Renal cortex interstitium (tissue), 15 donors: ENCODE measurements at places on chromosomes 4 and X. TPM values are rescaled to one million over a fixed set of nuclear protein-coding genes. Genes with fewer than 3 reads are reported as not detected.

Gene CSN1S1
- polyA plus RNA-seq: not detected

Gene BEX2
- polyA plus RNA-seq: 88.9 TPM

Gene LRRC66
- 1.3 TPM for polyA plus RNA-seq

Gene MTTP
- 10.1 TPM for polyA plus RNA-seq

Gene KIF4A
- polyA plus RNA-seq: 22.6 TPM

Gene TMEM35A
- 9.3 TPM for polyA plus RNA-seq

Gene PPP4R3C
- polyA plus RNA-seq: not detected

Gene DMP1
- 0.04 TPM for polyA plus RNA-seq
